ENCODE measurements at places on chromosomes 13 and 19. TPM values are rescaled to one million over a fixed set of nuclear protein-coding genes. Genes with fewer than 3 reads are reported as not detected.

Gene DAND5
- total RNA-seq: not detected

Gene FUT1
- total RNA-seq: 0.83 TPM

Gene TNFRSF19
- 5.0 TPM for total RNA-seq

Gene CGB2
- total RNA-seq: not detected

Gene ZNF211
- 9.6 TPM for total RNA-seq

Gene KCTD15
- total RNA-seq: 117 TPM

Gene TMEM150B
- 1.8 TPM for total RNA-seq

Gene SBNO2
- 30.1 TPM for total RNA-seq
